ENCODE measurements at places on chromosomes 5 and 9. TPM values are rescaled to one million over a fixed set of nuclear protein-coding genes. Genes with fewer than 3 reads are reported as not detected.

Gene ATP6V0E1
- 216 TPM for total RNA-seq

DNA sequence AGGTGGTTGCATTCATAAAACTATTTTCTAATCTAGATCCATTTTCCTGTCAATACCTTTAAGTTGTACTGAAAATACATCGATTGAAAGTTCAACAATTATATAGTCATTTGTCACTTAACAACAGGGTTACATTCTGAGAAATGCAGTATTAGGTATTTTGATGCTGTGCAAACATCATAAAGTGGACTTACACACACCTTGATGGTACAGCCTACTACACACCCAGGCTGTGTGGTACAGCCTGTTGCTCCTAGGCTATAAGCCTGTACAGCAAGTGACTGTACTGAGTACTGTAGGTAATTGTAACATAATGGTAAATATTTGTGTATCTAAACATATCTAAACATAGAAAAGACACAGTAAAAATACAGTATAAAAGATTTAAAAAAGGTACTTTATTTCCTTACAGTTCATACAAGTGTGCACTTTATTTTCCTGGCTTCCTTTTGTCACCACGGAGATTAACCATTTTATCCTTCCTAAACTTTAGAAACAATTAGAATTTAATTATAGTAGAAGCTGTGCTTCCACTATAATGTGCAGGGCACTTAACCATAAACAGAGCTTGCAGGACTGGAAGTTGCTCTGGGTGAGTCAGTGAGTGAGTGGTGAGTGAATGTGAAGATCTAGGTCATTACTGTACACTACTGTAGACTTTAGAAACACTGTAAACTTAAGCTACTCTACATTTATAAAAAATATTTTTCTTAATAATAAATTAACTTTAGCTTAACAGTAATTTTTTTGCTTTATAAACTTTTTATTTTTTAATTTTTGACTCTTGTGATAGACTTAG is 42.9 kb upstream of the MEF2C start:
- no peak for DNase-seq
- no peaks in the 10 kb centered on the region for H3K36me3 ChIP-seq
- no peak overlapping the region for H3K4me3 ChIP-seq
- no peaks in the 10 kb centered on the region for H3K27me3 ChIP-seq
- H3K27ac ChIP-seq, result no peak overlapping the region

GRCh38 chr9:6977761-6978160 is 220.0 kb downstream of the KDM4C start:
- no peaks in the 10 kb centered on the region for H3K36me3 ChIP-seq
- no peak for DNase-seq
- no peak overlapping the region for H3K4me3 ChIP-seq
- no peak overlapping the region for H3K27ac ChIP-seq

- peak overlapping the region; percentile 90 for H3K27ac ChIP-seq
- no peaks in the 10 kb centered on the region for H3K27me3 ChIP-seq
- DNase-seq, result peak; percentile 59
Observed at GRCh38 chr5:97043511-97043910, 98.9 kb downstream of the LIX1 start.

DNA sequence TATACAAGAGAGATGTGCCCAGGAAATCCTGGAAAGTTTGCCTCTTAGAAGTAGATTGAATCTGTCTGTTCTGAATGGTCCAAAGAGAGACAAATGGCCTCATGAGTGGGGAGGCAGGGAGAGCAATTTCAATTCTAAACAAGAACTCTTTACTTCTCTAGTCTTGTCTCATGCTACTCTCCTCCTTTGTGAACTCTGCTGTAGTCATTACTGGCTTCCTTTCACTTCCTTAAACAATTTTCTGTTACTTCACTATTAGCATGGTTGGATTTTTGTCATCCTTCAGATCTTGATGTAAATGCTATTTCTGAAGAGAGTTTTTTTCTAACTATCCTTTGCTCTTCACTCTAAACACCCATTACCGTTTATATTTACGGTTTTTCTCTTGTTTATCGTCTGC is 54.0 kb upstream of the GRIN3A start:
- H3K4me3 ChIP-seq, result no peak overlapping the region
- H3K4me1 ChIP-seq, result no peaks in the 10 kb centered on the region

Gene LRRC19
- total RNA-seq, result not detected

DNA sequence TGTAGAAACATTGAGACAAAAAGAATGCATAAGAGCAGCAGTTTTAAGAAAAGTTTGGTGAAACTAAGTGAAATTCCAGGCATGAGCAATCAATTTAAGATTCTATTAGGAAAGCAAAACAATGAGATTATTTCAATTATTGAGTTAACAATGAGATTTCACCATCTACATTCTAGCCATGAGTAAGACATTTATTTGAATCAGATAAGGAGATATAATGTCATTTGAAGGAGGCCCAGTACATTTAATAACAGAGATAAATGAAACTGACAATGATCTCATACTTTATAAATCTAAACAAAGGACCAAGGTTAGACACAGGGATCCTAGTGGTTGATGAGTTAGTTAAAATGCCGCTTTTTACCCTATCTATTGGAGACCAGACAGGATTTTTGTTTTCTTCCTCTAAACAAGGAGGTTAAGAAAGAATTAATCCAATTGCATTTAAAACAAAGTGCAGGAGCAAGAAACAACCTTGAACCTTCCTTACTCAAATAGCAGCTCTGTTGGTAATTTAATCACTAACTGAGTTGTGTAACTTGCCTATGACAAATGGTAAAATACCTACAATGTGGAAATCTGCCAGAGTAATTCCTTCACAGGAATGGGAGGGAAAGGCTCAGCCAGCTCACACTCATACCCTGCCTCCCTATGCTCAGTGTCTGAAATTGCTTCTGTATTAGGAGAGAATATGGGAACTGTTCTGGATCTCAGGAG is 103.5 kb upstream of the NR3C1 start:
- no peaks in the 10 kb centered on the region for H3K27me3 ChIP-seq
- H3K36me3 ChIP-seq, result no peaks in the 10 kb centered on the region
- no peak overlapping the region for H3K27ac ChIP-seq
- no peak overlapping the region for H3K4me3 ChIP-seq

Gene ANKH
- total RNA-seq, result 4.7 TPM

Gene C9orf85
- total RNA-seq, result 2.4 TPM

- H3K27me3 ChIP-seq, result no peaks in the 10 kb centered on the region
- no peak overlapping the region for H3K27ac ChIP-seq
- peaks cover 17% of the 10 kb centered on the region for H3K4me1 ChIP-seq
- no peaks in the 10 kb centered on the region for H3K36me3 ChIP-seq
- no peak for DNase-seq
Observed at GRCh38 chr5:119583684-119584083, 45.7 kb upstream of the FAM170A start.

DNA sequence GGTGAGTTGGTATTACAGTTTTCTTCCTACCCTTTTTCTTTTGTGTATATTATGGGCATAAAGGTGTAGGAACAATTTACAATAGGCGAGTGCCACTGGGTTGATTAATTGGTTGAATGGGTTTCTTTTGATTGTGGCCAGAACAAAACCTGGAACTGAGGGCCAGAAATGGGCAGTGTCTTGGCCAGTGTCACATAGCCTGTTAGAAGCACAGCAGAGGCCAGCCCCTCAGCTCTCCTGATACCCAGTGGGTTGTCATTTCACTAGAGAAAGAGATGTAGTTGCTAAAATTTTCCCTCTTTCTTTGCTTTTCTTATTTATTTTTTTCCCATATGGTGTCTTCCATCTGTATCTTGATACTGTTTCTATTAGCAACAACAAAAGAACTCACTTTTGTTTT is 38.8 kb upstream of the SEMA6A start:
- no peaks in the 10 kb centered on the region for H3K36me3 ChIP-seq
- H3K4me3 ChIP-seq, result no peak overlapping the region
- H3K27me3 ChIP-seq, result no peaks in the 10 kb centered on the region

GRCh38 chr5:150490754-150491153 is 17.2 kb upstream of the NDST1 start:
- H3K27me3 ChIP-seq, result no peaks in the 10 kb centered on the region
- H3K4me3 ChIP-seq, result no peak overlapping the region
- no peak for DNase-seq
- peaks cover 3% of the 10 kb centered on the region for H3K36me3 ChIP-seq
- H3K27ac ChIP-seq, result peak overlapping the region; percentile 7
